Activated CD4-positive, alpha-beta memory T cell treated with anti-CD3 and anti-CD28 coated beads, Interleukin-2, amount 10 ng/mL, durations not matched to agents 7 days and 5 days (primary cell): ENCODE measurements at places on chromosomes 4 and X. TPM values are rescaled to one million over a fixed set of nuclear protein-coding genes. Genes with fewer than 3 reads are reported as not detected.

BMX gene
- not detected for total RNA-seq

CLGN gene
- 0.25 TPM for total RNA-seq

CXCL11 gene
- total RNA-seq: 0.28 TPM

DAPP1 gene
- 39.4 TPM for total RNA-seq

SSX3 gene
- not detected for total RNA-seq

CSTF2 gene
- 33.3 TPM for total RNA-seq

SLC34A2 gene
- not detected for total RNA-seq

HTN3 gene
- not detected for total RNA-seq

F9 gene
- total RNA-seq: not detected

DNA sequence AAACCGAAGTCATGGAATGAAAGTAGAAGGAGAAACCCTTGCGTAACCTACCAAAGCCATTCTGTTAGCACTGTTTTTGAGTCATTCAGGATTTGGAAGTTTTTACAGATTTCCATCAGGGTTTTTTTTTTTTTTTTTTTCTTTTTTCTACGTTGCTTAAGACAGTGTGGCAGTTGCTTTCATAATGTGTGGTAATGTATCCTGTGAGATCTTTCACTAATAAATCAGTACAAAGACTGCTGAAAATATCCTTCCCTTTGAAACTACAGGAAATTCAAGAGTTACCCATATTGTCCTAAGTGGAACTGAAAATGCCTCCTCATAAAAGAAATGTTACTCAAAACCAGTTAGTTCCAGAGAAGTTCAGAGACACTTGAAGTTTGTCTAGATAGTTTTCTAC, 137.8 kb downstream of the RAPGEF2 start:
- H3K27me3 ChIP-seq: no peaks in the 10 kb centered on the region
- no peak overlapping the region for H3K27ac ChIP-seq
- DNase-seq: no peak
- H3K36me3 ChIP-seq: peaks cover 6% of the 10 kb centered on the region
- H3K4me3 ChIP-seq: no peak overlapping the region
- peaks cover 2% of the 10 kb centered on the region for H3K4me1 ChIP-seq

GRCh38 chr4:139558235-139559088, 2.4 kb upstream of the SETD7 start:
- H3K4me1 ChIP-seq: peaks cover 68% of the 10 kb centered on the region
- H3K27ac ChIP-seq: peak overlapping the region; percentile 92
- no peak for DNase-seq
- peaks cover 9% of the 10 kb centered on the region for H3K36me3 ChIP-seq
- no peaks in the 10 kb centered on the region for H3K27me3 ChIP-seq

GRCh38 chr4:102008711-102009110, 218.2 kb downstream of the BANK1 start:
- H3K36me3 ChIP-seq: no peaks in the 10 kb centered on the region
- no peak overlapping the region for H3K4me3 ChIP-seq
- H3K4me1 ChIP-seq: peaks cover 6% of the 10 kb centered on the region
- H3K27me3 ChIP-seq: no peaks in the 10 kb centered on the region

- no peaks in the 10 kb centered on the region for H3K27me3 ChIP-seq
- H3K36me3 ChIP-seq: no peaks in the 10 kb centered on the region
- H3K4me1 ChIP-seq: no peaks in the 10 kb centered on the region
- no peak overlapping the region for H3K27ac ChIP-seq
These were observed 824.0 kb downstream of the STIM2 start for GRCh38 chr4:27684610-27685011.

- H3K4me1 ChIP-seq: no peaks in the 10 kb centered on the region
- no peaks in the 10 kb centered on the region for H3K36me3 ChIP-seq
- H3K4me3 ChIP-seq: no peak overlapping the region
- peak; percentile 33 for DNase-seq
- peaks cover 5% of the 10 kb centered on the region for H3K27me3 ChIP-seq
- no peak overlapping the region for H3K27ac ChIP-seq
These were observed 163.6 kb downstream of the ZNF674 start for GRCh38 chrX:46381630-46382029.

- H3K4me3 ChIP-seq: no peak overlapping the region
- peaks cover 2% of the 10 kb centered on the region for H3K36me3 ChIP-seq
- H3K27me3 ChIP-seq: no peaks in the 10 kb centered on the region
- peaks cover 14% of the 10 kb centered on the region for H3K4me1 ChIP-seq
- H3K27ac ChIP-seq: no peak overlapping the region
These were observed 29.9 kb downstream of the ARL13A start for GRCh38 chrX:100999451-100999850.

GRCh38 chrX:143633461-143634308, 2.2 kb downstream of the SLITRK4 start:
- peaks cover 7% of the 10 kb centered on the region for H3K27me3 ChIP-seq
- H3K27ac ChIP-seq: no peak overlapping the region
- no peak for DNase-seq
- peaks cover 3% of the 10 kb centered on the region for H3K4me1 ChIP-seq
- H3K4me3 ChIP-seq: no peak overlapping the region
- H3K36me3 ChIP-seq: peaks cover 3% of the 10 kb centered on the region

- H3K27me3 ChIP-seq: no peaks in the 10 kb centered on the region
- peak overlapping the region; percentile 70 for H3K27ac ChIP-seq
- H3K4me1 ChIP-seq: peaks cover 47% of the 10 kb centered on the region
- no peaks in the 10 kb centered on the region for H3K36me3 ChIP-seq
These were observed 6.7 kb upstream of the HSD17B10 start for GRCh38 chrX:53440621-53441517.

DNA sequence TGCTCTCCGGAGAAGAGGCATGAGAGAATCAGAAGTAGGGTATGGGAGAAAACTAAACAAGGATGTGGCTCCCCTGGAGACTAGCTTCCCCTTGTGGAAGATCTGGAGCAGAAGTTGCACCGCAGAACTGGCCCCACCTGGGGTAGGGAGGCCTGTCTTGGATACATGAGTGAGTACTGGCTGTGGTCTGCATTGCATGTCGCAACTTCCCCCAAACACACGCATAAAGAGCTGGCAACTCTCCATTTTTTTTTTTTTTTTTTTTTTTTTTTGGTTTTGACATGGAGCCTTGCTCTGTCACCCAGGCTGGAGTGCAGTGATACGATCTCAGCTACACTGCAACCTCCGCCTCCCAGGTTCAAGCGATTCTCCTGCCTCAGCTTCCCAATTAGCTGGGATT, 119.9 kb downstream of the EGF start:
- no peaks in the 10 kb centered on the region for H3K36me3 ChIP-seq
- no peak for DNase-seq
- H3K27ac ChIP-seq: no peak overlapping the region
- H3K27me3 ChIP-seq: peaks cover 41% of the 10 kb centered on the region
- no peak overlapping the region for H3K4me3 ChIP-seq

DNA sequence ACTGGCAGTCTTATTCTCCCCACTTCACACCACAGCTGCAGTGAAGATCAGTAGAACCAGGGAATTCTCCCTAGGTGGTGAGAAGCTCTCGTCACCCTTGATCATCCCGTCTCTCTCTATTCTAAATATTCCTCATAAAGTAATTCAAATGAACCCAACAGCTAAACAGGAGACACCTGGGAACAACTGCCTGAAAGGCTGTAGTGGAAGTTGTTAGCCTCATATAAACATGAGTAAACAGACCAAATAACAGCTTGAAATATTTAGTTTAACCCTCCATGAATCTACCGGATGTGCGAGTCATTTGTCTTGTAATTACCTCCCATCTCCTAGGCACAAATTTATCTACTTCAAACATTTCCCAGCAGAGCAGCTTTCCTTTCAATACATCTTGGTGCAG, 30.4 kb upstream of the APELA start:
- H3K27ac ChIP-seq: no peak overlapping the region
- DNase-seq: no peak
- no peaks in the 10 kb centered on the region for H3K36me3 ChIP-seq
- no peaks in the 10 kb centered on the region for H3K4me1 ChIP-seq

DNA sequence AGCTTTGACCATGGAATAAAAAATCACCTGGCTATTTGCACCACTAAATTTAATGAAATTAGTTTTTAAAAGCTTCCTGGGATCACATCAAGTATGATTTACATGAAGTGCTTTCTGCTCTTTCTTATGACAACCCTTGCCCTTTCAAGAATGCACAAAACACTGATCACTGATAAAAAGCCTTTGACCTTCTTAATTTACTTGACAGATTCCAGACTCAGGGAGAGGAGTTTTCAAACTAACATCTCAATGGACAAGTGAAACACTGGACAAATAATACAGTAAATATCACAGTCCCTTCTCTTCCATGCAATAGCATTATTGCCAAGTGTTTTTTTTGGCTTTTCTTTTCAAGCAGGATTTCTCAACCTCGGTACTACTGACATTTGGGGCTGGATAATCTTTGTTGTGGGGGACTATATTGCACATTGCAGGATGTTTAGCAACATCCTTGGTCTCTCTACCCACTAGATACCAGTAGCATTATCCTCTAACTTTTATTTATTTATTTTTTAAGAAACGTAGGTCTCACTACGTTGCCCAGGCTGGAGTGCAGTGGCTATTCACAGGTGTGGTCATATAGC, 86.3 kb downstream of the ZNF827 start:
- H3K27ac ChIP-seq: no peak overlapping the region
- H3K27me3 ChIP-seq: no peaks in the 10 kb centered on the region
- H3K4me1 ChIP-seq: no peaks in the 10 kb centered on the region
- peaks cover 2% of the 10 kb centered on the region for H3K36me3 ChIP-seq

- H3K27me3 ChIP-seq: no peaks in the 10 kb centered on the region
- H3K4me3 ChIP-seq: no peak overlapping the region
- DNase-seq: no peak
- H3K27ac ChIP-seq: no peak overlapping the region
- H3K36me3 ChIP-seq: peaks cover 37% of the 10 kb centered on the region
These were observed 19.9 kb downstream of the VSIG4 start for GRCh38 chrX:66019974-66020373.

GRCh38 chr4:87033902-87034301, 99.1 kb downstream of the AFF1 start:
- no peak overlapping the region for H3K27ac ChIP-seq
- peaks cover 2% of the 10 kb centered on the region for H3K36me3 ChIP-seq
- peaks cover 7% of the 10 kb centered on the region for H3K4me1 ChIP-seq

DNA sequence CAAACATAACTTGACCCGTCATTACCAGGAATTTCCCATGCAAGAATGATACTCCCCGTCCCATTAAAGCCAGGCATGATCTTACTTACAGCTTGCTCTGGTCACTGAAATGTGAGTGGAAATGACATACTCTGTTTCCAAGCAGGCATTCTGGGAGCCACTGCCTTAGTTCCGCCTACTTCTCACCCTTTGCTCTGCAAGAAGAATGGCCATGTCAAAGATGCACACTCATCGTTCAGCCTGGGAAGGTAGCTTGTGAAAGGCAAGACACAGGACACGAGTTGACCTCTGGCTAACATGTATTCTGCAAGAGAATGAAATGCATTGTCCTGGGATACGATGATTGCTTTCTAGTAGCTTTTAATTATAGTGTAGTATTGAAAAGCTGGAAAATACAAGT, 1144.4 kb downstream of the NLGN4X start:
- no peak for DNase-seq
- H3K4me3 ChIP-seq: no peak overlapping the region
- no peak overlapping the region for H3K27ac ChIP-seq
- H3K4me1 ChIP-seq: no peaks in the 10 kb centered on the region

GRCh38 chrX:27968352-27968751, 12.9 kb downstream of the DCAF8L1 start:
- H3K27ac ChIP-seq: no peak overlapping the region
- H3K27me3 ChIP-seq: no peaks in the 10 kb centered on the region
- H3K36me3 ChIP-seq: no peaks in the 10 kb centered on the region
- no peak for DNase-seq
- no peak overlapping the region for H3K4me3 ChIP-seq

DNA sequence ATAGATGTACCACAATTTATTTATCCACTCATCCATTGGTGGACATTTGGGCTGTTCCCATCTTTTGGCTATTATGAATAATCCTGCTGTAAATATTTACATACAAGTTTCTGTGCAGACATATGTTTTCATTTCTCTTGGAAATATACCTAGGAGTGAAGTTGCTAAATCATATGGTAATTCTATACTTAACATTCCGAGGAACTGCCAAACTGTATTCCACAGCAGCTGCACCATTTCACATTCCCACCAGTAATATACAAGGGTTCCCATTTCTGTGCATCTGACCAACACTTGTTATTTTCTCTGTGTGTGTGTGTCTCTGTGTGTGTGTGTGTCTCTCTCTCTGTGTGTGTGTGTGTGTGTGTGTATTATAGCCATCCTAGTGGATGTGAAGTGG, 15.4 kb upstream of the DOCK11 start:
- H3K4me1 ChIP-seq: no peaks in the 10 kb centered on the region
- no peak overlapping the region for H3K4me3 ChIP-seq
- no peaks in the 10 kb centered on the region for H3K27me3 ChIP-seq
- DNase-seq: no peak

GRCh38 chr4:8685831-8686230, 93.3 kb downstream of the CPZ start:
- no peaks in the 10 kb centered on the region for H3K27me3 ChIP-seq
- H3K4me3 ChIP-seq: no peak overlapping the region

DNA sequence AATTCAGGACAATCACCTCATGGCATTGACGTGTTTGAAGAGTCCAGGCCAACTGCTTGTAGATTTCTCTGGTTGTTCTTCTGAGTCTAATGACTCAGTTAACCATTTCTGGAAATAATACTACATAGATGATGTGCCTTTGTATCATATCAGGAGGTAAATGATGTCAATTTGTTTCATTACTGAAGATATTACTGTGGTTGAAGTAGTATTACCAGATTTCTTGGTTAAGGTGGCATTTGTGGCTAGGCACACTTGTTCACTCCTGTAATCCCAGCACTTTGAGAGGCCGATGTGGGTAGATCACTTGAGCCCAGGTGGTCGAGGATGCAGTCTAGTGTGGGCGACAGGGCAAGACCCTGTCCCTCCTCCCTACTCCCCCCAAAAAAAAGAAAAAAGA, 15.7 kb downstream of the RPL9 start:
- no peak for DNase-seq
- H3K27ac ChIP-seq: no peak overlapping the region
- no peak overlapping the region for H3K4me3 ChIP-seq
- H3K4me1 ChIP-seq: peaks cover 7% of the 10 kb centered on the region
- peaks cover 12% of the 10 kb centered on the region for H3K27me3 ChIP-seq
- peaks cover 2% of the 10 kb centered on the region for H3K36me3 ChIP-seq

DNA sequence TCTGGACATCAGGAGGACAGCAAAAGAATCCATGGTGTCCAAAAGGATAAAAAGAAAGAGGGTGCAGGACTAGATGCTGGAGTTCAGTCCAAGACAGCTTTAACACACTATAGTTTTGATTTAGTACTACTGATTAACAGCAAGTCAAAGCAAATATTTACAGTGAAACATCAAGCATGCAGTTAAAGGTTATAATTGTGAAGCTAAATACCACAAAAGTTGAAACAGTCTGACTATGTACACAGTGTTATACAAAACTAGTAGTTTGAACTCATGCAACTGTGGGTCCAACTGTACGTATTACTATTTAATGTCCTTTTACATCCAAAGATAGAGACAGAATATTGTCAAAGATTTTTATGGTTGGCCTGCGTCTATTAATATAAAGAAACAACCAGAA, 57.6 kb downstream of the CHIC2 start:
- no peak overlapping the region for H3K4me3 ChIP-seq
- no peaks in the 10 kb centered on the region for H3K27me3 ChIP-seq
- DNase-seq: no peak

GRCh38 chr4:92551616-92552015, 247.8 kb downstream of the GRID2 start:
- H3K27ac ChIP-seq: no peak overlapping the region
- DNase-seq: no peak
- no peaks in the 10 kb centered on the region for H3K36me3 ChIP-seq
- H3K27me3 ChIP-seq: no peaks in the 10 kb centered on the region
- H3K4me1 ChIP-seq: no peaks in the 10 kb centered on the region
- no peak overlapping the region for H3K4me3 ChIP-seq
